ENCODE measurements at places on chromosomes 7 and 10.

DNA sequence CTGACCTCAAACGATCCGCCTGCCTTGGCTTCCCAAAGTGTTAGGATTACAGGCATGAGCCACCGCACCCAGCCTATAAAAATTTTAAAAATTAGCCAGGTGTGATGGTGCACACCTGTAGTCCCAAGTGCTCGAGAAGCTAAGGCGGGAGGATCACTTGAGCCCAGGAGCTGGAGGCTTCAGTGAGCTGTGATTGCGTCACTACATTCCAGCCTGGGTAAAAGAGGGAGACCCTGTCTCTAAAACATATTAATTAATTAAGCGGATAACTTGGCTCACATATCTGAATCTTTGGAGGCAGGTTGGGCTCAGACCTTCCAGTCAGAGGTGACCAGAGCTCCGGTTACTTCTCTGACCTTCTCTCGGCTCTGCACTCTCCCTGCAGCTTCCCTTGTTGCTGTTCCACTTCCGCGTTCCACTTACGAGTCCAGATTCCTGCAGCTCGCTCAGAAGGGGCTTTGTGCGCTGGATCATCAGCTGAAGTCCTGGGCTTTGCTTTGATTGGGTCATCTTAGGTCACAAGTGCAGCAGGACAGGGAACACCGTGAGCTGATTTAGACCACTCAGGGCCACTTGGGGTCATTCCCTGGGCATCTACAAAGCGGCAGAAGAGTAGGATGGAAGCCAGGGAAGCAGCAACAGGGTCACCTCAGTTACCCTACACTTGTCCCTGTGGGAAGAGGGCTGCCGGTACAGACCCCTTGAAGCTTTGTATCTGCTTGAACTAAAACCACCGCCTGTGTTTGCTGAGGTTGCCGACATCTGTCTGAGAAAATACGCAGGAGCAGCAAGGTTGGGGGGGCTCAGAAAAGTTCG is 2.0 kb upstream of the ARPC1B start:
- H3K4me1 ChIP-seq: peaks cover 12% of the 10 kb centered on the region
- peak overlapping the region; percentile 61 for H3K4me3 ChIP-seq
- no peak overlapping the region for H3K27ac ChIP-seq
- H3K27me3 ChIP-seq: no peaks in the 10 kb centered on the region

GRCh38 chr7:72176875-72177274 is 235.3 kb downstream of the CALN1 start:
- H3K36me3 ChIP-seq: no peaks in the 10 kb centered on the region
- no peak overlapping the region for H3K4me3 ChIP-seq
- H3K27me3 ChIP-seq: no peaks in the 10 kb centered on the region

- DNase-seq: no peak
- H3K36me3 ChIP-seq: peaks cover 24% of the 10 kb centered on the region
- no peaks in the 10 kb centered on the region for H3K27me3 ChIP-seq
- no peak overlapping the region for H3K27ac ChIP-seq
- H3K4me3 ChIP-seq: no peak overlapping the region
- no peaks in the 10 kb centered on the region for H3K4me1 ChIP-seq
These were observed 86.5 kb downstream of the HERC4 start for GRCh38 chr10:67988606-67989005.

DNA sequence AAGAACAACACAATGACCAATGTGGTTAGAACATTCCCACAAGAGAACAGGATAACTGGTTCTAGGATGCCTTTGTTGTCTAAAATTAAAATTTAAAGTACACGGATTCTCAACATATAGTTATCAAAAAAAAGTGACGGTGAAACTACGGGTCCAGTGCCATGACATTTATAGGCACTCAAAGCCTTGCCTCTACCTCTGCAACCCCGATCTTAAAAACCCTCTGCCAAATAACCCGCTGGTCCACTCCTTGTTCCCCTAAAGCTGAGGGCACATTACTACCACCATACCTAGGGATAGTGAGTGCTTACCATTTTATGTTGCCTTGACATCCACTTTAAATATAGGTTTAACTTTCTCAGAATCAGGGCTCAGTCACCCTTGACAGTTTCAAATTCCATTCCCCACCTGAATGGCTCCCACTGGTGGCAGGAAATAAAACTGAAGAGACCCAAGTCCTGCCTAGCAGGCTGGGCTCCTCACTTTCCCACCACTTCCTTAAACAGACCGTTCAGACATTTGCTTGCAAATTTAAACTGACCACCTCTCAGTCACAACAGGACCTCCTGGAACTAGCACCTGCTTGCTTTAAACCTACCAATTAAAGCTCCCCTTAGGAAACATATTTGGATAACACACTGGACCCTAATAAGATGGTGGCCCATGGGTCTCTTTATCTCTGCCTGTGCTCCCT is 169.9 kb upstream of the ASAH2 start:
- peaks cover 23% of the 10 kb centered on the region for H3K4me1 ChIP-seq
- H3K27ac ChIP-seq: no peak overlapping the region
- peaks cover 6% of the 10 kb centered on the region for H3K36me3 ChIP-seq

DNA sequence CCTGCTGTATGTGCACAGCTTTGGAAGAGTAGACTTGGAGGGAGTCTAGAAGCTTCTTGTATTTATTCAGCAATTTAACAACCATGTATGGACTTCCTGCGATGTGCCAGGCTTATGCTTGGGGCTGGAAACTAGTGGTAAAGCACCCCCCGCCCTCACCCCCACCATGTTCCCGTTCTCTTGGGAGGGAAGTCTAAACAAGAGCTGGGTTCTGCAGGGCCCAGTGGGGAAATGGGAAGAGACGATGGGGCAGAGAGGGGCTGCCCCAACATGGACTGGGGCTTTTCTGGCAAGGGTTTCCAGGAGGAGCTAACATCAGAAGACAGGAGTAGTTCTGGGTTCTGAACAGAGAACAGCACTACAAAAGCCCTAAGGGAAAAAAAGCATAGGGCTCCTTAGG is 8.0 kb downstream of the RASSF4 start:
- H3K27me3 ChIP-seq: no peaks in the 10 kb centered on the region
- no peak for DNase-seq
- H3K4me1 ChIP-seq: peaks cover 33% of the 10 kb centered on the region
- no peaks in the 10 kb centered on the region for H3K36me3 ChIP-seq
- no peak overlapping the region for H3K27ac ChIP-seq
- no peak overlapping the region for H3K4me3 ChIP-seq

DNA sequence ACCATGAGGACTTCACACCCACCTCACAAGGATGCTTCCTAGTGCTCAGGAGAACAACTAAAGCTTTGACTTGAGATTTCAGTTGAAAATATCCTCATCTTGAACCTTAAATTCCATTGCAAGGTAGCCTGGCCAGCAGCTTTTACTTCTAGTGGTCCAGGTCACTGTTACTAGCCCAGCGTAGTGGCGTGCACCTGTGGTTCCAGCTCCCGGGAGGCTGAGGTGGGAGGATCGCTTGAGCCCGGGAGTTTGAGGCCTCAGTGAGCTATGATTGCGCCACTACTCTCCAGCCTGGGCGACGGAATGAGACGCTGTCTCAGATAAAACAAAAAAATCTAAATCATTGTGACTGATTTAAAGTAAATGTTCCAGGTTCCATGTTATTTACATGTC is 28.3 kb upstream of the PRKAR1B start:
- H3K27ac ChIP-seq: no peak overlapping the region
- H3K4me1 ChIP-seq: no peaks in the 10 kb centered on the region
- DNase-seq: no peak
- H3K27me3 ChIP-seq: no peaks in the 10 kb centered on the region

GRCh38 chr7:107076781-107077698 is 32.5 kb downstream of the PRKAR2B start:
- no peak overlapping the region for H3K4me3 ChIP-seq
- H3K36me3 ChIP-seq: no peaks in the 10 kb centered on the region
- H3K4me1 ChIP-seq: no peaks in the 10 kb centered on the region
- H3K27me3 ChIP-seq: no peaks in the 10 kb centered on the region
- no peak for DNase-seq

DNA sequence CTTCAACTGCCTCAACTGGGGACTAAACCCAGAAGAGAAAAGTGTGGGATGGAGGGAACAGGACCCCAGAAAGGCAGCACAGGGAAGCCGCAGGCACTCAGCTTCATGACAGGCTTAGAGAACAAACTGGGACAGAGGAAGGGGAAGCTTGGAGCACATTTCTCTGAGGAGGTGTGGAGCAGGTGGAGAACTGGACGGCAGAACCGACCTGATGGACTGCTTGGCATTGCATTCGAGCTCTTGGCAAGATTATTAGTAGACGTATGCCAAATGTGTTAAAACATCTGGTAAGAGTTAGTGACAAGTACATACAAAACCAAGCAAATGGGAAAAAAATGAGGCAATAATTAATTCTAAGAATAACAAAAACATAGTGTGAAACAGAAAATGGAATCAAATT is 335.7 kb downstream of the SFMBT2 start:
- no peak for DNase-seq
- no peaks in the 10 kb centered on the region for H3K4me1 ChIP-seq
- no peak overlapping the region for H3K27ac ChIP-seq
- no peak overlapping the region for H3K4me3 ChIP-seq
- H3K36me3 ChIP-seq: no peaks in the 10 kb centered on the region

GRCh38 chr10:91536733-91537132 is 96.1 kb downstream of the PPP1R3C start:
- no peaks in the 10 kb centered on the region for H3K4me1 ChIP-seq
- H3K27ac ChIP-seq: no peak overlapping the region
- DNase-seq: no peak
- H3K4me3 ChIP-seq: no peak overlapping the region

- H3K27ac ChIP-seq: no peak overlapping the region
- H3K36me3 ChIP-seq: peaks cover 11% of the 10 kb centered on the region
- no peak for DNase-seq
- H3K4me3 ChIP-seq: no peak overlapping the region
- H3K4me1 ChIP-seq: peaks cover 16% of the 10 kb centered on the region
These were observed 3.1 kb upstream of the PYROXD2 start for GRCh38 chr10:98417973-98418664.

DNA sequence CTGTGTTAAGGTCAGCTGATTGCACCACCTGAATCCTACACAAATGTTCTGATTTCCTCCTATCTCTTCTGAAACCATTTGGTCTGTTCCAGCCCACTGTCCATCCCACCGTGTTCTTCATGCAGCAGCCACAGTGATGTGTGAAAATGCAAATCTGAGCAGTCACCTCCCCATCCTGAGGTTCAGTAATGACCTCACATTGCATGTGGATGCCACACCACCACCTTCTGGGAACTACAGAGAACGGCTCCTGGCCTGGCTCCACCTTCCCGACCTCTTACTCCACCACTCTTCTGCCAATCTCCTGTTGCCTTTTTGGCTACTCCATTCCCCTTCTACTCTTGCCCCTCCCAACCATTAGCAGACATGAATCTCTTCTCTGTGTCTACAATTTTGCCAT is 244.4 kb downstream of the TNS3 start:
- no peaks in the 10 kb centered on the region for H3K4me1 ChIP-seq
- H3K36me3 ChIP-seq: no peaks in the 10 kb centered on the region
- H3K27me3 ChIP-seq: no peaks in the 10 kb centered on the region

GRCh38 chr7:18815261-18815960 is 302.0 kb downstream of the TWIST1 start:
- no peaks in the 10 kb centered on the region for H3K36me3 ChIP-seq
- no peak overlapping the region for H3K27ac ChIP-seq
- no peaks in the 10 kb centered on the region for H3K4me1 ChIP-seq
- DNase-seq: no peak

GRCh38 chr7:43096875-43097274 is 15.6 kb upstream of the HECW1 start:
- H3K36me3 ChIP-seq: no peaks in the 10 kb centered on the region
- no peak overlapping the region for H3K4me3 ChIP-seq
- H3K27ac ChIP-seq: no peak overlapping the region
- DNase-seq: no peak

- no peaks in the 10 kb centered on the region for H3K27me3 ChIP-seq
- no peaks in the 10 kb centered on the region for H3K4me1 ChIP-seq
- H3K27ac ChIP-seq: no peak overlapping the region
- H3K36me3 ChIP-seq: no peaks in the 10 kb centered on the region
- no peak overlapping the region for H3K4me3 ChIP-seq
- DNase-seq: no peak
These were observed 185.2 kb downstream of the HGF start for GRCh38 chr7:81584667-81585066.

- no peak overlapping the region for H3K27ac ChIP-seq
- no peak overlapping the region for H3K4me3 ChIP-seq
- no peak for DNase-seq
- no peaks in the 10 kb centered on the region for H3K27me3 ChIP-seq
- H3K4me1 ChIP-seq: no peaks in the 10 kb centered on the region
- H3K36me3 ChIP-seq: no peaks in the 10 kb centered on the region
These were observed 100.2 kb downstream of the AGMO start for GRCh38 chr7:15461576-15461975.

- no peaks in the 10 kb centered on the region for H3K27me3 ChIP-seq
- no peak overlapping the region for H3K4me3 ChIP-seq
- no peak overlapping the region for H3K27ac ChIP-seq
- H3K36me3 ChIP-seq: peaks cover 9% of the 10 kb centered on the region
- H3K4me1 ChIP-seq: peaks cover 19% of the 10 kb centered on the region
These were observed 2.7 kb upstream of the PRKRIP1 start for GRCh38 chr7:102393467-102393866.

- H3K36me3 ChIP-seq: peaks cover 54% of the 10 kb centered on the region
- H3K27ac ChIP-seq: no peak overlapping the region
- H3K4me3 ChIP-seq: no peak overlapping the region
These were observed 81.4 kb downstream of the ORC5 start for GRCh38 chr7:104126411-104126841.

GRCh38 chr10:63819753-63820329 is 298.6 kb downstream of the REEP3 start:
- DNase-seq: peak; percentile 43
- H3K4me1 ChIP-seq: no peaks in the 10 kb centered on the region
- no peaks in the 10 kb centered on the region for H3K36me3 ChIP-seq
- no peak overlapping the region for H3K4me3 ChIP-seq
- H3K27ac ChIP-seq: no peak overlapping the region

GRCh38 chr10:58996063-58996462 is 180.4 kb upstream of the PHYHIPL start:
- no peak overlapping the region for H3K27ac ChIP-seq
- peaks cover 2% of the 10 kb centered on the region for H3K27me3 ChIP-seq
- no peak for DNase-seq
- no peak overlapping the region for H3K4me3 ChIP-seq
- no peaks in the 10 kb centered on the region for H3K4me1 ChIP-seq
- no peaks in the 10 kb centered on the region for H3K36me3 ChIP-seq

DNA sequence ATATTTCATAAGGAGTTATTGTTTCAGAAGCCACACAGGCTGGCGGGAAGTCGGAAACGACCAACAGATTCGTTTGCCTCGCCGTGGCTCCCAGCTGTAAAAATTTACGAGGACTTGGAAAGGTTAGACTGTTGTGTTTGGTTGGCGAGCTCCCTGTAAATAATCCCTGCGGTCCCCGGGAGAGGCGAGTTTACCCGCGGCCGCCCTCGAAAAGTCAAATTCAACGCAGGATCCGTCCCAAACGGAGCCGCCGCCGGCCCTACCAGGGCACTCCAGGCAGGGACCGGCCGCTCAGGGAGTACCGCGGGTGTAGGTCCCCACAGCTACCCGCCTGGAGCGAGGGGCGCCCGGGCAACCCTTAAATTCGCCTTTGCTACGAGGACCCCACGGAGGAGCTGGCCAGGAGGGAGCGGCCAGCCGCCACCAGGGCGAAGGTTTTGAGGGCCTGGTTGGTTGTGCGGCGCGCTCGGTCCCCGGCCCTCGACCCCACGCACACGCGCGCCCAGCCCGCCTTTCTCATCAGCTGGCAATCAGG is 726 bp upstream of the HOXA9 start:
- H3K27me3 ChIP-seq: peaks cover 75% of the 10 kb centered on the region
- no peak overlapping the region for H3K27ac ChIP-seq

GRCh38 chr10:123522702-123523312 is 143.3 kb upstream of the GPR26 start:
- peaks cover 13% of the 10 kb centered on the region for H3K27me3 ChIP-seq
- no peak for DNase-seq
- H3K36me3 ChIP-seq: no peaks in the 10 kb centered on the region
- no peak overlapping the region for H3K27ac ChIP-seq
